ENCODE measurements at places on chromosomes 4 and X.

- no peak for DNase-seq
Observed at GRCh38 chr4:108094923-108095482, 73.7 kb downstream of the LEF1 start.

- DNase-seq = no peak
Observed at GRCh38 chr4:182578402-182578801, 335.2 kb downstream of the TENM3 start.

GRCh38 chr4:37604461-37604860, 81.7 kb downstream of the RELL1 start:
- DNase-seq = no peak

DNA sequence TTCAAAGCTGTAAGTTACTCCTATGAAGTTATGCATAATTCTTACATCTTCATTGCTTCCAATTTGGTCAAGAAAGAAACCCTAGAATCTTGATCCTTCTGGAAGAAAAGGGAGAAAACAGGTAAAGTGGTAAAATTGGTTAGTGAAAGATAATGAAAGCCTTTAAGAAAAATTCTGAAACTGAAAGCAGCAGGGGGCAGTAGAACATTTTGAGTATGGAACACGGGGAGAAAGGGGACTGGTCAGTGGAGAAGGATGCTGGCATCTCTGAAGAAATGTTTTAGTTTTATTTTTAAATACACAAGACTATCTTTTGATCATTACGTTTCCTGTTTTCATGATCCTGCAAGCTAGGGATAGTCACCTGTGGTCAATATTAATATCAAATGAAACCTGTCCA, 54.3 kb downstream of the SLIT2 start:
- no peak for DNase-seq

DNA sequence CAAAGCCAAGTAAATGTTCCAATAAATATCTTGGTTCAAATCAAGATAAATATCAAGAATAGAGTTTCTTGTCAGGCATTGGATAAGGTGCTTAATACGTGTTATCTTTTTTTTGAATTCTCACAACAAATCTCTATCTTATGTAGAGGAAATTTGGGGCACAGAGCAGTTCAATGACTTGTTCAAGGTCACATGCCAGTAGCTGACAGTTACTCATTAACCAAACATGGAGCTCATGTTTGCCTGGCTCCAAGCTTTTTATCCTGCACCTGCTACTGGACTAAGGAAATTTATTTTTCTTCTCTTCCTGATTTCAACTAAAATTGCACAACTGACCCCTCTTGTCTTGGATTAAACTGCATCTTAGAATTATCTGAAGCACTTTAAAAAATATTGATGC, 76.3 kb downstream of the ATP10D start:
- DNase-seq = no peak

DNA sequence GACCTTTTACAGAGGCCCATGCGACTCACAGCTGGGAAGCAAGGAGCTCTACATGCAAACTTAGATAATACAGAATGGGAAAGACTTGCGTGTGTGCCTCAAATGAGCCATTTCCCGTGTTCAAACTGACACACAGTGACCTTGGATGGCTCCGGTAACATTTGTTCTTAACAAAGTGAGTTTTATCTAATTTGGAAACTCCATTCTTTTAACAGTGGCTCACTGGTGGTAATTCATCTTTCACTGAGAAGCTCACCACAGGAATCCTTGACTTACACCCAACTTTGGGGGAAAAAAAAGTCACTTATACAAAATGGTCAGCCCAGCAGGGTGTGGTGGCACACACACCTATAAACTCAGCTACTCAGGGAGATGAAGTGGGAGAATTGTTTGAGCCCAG, 190.6 kb downstream of the LDB2 start:
- DNase-seq = no peak

DNA sequence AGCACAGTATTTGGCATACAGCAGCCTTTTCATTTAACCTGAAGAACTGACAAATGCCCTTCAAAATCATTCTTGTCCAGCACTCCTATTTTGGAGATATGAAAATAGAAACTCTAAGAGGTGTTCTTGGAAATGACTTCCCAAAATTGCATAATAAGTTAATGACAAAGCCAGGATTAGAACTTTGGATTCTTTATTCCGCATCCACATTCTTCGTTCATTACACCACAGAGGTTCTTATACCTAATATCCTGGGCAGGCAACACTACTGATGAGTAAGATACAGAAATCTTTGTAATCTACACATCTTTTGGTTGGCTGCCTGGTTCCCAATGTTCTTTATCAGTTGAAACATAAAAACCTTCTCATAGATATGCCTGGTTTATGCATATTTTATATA, 5.9 kb downstream of the COL25A1 start:
- no peak for DNase-seq

DNA sequence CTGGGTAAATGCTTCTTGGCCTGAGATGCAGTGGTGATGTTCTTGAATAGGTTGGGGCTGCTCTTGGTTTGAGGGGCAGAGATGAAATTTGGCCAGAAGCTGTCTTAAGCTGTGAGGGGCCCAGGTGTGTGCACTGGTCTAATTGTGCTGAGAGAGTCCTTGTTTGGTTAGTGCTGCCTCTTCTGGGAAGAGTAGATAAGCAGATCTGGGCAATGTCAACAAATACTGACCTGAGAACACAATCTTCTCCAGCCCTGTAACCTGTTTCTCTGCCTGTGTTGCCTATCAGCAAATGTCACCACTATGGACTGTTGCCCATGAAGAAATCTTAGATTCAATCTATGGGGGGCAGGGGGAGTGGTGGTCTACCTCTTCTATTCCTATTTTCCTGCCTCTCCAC, 17.2 kb upstream of the USP27X start:
- no peak for DNase-seq

DNA sequence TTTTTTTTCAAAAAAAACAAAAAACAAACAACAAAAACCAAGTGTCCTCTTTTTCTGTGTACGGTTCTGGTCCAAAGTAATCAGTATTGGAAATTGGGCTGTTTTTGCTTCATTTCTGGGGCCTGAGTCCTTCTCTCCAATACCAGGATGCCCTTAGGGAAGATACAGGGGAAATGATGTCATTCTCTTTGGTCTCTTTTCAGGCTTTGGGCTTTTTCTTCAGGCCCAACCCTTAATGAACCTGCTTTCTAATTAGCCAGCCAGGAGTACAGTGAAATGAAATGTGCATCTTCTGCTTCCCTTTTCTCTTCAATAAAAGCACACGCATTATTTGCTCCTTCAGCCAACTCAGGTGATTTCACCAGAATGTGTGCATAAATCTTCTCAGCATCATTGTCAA, 52.6 kb upstream of the RBPJ start:
- DNase-seq = no peak

DNA sequence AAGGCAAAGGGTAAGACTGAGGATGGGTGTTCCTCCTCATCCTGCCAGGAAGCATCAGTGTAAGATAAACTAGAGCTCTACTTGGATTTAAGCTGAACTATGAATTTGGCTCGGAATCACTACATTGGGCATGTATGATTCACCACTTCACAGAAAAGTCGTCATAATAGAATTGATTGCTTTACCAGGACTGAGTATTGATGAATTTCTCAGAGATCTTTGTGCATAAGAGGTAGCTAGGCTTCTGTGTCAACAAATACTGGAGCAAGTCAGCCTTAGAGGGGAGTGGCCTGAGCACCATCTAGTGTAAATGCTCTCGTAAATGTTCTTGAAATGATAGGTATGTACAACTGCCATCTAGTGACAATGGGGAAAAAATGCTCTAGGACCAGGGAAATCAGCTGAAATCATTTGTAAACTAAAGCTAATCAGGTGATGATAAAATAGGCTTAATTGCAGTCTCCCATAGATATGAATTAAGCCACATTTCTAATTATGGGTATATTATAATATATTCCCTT, 309.5 kb upstream of the FMR1 start:
- DNase-seq = no peak

DNA sequence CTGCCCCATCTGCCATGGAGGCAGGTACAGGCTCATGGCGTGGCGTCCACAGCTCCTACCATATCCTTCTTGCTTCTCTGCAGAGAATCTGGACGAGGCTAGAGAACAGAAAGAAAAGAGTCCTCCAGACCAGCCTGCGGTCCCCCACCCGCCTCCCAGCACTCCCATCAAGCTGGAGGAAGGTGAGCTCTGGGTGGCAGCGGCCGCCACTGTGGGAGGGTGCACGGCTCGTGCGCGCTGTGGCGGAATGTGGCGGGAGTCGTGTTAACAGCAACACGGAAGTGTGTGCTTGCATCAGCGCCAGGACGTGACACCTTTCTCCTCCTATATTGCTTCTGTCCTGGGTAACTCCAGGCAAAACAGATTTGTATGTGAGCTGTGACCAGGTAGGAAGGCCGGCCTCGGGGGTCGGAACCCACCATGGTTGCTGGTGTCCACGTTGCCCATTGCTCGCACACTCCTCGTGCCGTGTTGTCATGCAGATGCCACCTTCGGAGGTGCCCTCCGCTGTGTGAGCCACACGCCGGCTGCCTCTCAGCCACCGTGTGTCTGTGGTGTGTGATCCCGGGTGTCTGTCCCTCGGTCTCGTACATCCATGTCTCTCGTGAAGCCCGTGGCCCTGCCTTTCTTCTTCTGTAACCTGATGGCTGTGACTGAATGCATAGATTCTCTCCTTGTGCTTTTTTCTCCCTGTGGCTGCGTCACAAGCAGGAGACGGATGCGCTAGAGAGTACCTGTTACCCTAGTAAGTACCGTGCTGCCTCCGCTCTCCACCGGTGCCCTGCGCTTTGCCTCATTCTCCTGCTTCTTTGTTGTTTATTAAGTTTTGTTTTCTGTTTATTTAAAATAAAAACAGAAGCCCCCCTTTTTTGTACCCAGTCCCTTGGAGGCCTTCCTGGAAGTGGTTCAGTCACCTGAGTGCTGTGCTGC, 37.0 kb downstream of the NOP14 start:
- DNase-seq = no peak

DNA sequence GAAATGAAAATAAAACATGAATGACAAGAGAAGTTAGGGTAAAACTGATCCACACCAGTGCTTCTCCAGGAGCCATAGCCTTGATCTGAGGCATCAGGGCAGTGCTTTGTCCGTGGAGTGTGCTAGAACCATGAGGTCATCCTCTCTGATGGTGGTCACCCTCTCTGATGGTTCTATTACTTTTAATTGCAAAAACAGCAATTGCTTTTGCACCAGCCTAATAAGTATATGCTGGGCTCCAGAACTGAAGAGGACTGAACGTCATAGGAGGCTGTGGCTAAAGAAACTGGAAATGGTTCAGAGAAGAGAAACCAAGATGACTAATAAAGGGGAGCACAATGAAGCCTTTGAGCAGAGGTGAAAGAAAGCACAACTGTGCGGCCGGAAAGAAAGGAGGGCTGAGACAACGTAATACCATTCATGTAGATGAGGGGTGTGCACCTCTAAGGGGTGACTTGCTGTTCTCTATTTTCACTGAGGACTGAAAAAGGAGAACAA, 17.0 kb upstream of the TMEM154 start:
- DNase-seq = peak; percentile 58

- no peak for DNase-seq
Observed at GRCh38 chrX:39158801-39159657, 357.8 kb downstream of the MID1IP1 start.

- no peak for DNase-seq
Observed at GRCh38 chr4:10460313-10461047, 3.3 kb upstream of the ZNF518B start.

GRCh38 chr4:18318682-18319388, 297.3 kb upstream of the LCORL start:
- no peak for DNase-seq

DNA sequence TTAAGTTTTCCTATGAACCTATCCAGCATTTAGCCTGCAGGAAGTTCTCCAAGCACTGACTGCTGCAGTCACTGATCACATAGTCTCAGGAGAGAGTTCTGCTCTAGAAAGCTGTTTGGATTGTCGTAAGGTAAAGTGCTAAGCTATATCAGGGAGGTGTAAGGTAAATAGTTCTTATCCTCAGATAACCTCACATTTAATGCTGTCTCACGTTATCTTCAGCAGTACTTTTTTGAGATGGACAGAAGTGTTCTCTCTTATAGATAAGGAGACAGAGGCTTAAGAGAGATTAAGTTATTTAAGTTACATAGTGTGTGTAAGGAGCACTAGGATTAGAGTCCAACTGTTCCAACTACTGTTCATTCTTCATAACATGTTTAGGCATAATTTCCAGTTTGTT, 77.9 kb downstream of the STIM2 start:
- no peak for DNase-seq

DNA sequence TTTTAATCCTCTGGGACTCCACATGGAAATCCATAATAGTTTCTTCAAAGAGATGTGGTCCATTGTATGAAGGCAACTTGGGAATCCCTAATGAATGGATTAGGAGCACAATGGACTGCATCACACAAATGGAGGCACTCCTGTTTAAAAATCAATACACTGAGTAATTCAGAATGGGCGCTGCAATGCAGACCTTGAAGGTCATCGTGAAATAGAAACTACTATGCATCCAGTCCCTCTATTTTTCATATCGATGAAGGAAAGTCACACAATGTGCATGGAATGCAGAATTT, 98.8 kb upstream of the EGFL6 start:
- DNase-seq = no peak

DNA sequence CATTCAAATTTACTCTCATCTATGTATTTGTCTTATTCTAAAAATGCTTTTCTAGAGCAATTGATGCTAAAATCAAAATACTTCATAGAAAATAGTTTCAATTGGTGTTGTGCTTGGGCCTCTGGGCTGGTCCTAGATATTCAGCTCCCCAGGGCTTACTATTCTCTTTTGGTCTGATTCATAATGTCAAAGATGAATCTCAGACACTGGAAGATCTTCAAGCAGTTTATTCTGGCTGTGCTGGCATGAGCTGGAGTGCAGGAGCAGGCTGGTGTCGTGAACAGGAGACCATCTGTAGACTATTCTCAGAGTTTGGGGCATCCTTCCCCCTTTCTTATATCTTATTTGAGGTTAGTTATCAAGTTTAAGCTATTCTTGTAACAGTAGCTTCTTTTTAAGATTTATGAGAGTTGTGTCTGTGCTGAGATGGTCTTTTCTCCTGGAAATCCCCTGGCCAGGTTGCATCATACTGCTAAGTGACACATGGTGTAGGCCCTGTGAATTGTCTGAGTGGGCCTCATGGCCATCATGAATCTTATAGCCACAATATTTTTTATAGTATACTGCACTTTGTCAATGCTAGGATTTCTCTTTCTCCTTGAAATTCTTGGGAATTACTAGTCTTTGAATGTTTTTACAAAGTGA, 1624.0 kb upstream of the IGFBP7 start:
- DNase-seq = no peak

- no peak for DNase-seq
Observed at GRCh38 chr4:113049421-113050370, at the start of gene ANK2. Gene ANK2, plus strand, starts transcription at chr4:113049653. Its CDS starts 76 bp downstream, at chr4:113049729.

DNA sequence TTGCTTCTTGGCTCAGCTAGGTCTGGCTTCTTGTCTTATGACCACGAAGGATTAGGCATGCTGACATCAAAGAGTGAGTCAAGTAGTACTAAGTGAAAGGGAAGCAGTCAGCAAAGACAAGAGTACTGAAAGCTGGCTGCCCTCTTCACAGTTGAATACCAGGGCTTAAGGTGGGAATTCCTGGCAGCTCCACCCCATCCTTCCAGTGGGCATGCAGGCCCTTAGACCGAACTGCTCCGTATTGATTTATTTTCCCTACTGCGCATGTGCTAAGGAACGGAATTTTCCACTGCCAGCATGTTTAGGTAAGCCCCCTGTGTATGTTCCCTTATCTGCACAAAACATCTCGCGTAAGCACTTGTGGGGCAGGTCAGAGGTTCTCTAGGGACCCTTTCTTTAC, 2320.1 kb downstream of the ARAP2 start:
- no peak for DNase-seq
